Ecto neural progenitor cell (in vitro differentiated cells): ENCODE measurements at places on chromosomes 7 and 10.

- DNase-seq = no peak
Measured at GRCh38 chr7:106773228-106773627, 91.9 kb upstream of the PIK3CG start.

DNA sequence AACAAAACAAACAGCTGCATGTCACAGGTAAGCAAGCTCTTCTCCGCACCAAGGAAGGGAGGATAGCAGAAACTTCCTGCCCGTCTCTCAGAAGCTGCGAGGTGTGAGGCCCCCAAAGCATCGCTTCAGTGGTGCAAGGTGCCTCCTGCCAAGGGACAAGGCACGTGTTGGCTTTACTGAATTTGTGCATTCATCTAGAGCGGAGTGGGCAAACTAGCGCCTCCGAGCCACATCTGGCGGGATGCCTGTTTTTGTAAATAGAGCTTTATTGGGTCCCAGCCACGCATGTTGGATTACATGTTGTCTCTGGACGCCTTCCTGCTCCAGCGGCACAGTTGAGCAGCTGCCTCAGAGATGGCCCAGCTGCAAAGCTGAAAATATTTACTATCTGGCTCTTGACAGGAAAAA is 27.7 kb downstream of the PHYH start:
- DNase-seq = peak; percentile 47

DNA sequence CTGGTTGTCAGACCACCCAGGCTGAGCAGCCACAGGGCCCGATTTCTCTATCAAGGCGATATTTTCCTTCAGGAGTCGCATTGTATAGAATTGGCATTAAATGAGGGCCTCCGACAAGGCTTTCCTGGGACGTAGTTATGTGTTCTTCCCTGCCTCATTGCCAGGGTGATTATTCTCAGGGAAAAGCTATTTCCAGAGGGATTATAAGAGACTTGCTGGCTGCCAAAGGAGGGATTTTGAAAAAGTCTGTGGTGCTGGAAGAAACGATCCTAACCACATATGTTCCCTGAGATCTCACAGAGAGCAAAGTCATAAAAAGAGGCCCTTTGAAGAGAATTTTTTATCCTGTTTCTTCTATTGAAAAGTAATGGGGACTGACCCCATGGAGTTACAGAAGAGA is 27.7 kb upstream of the SDHAF3 start:
- DNase-seq = no peak

DNA sequence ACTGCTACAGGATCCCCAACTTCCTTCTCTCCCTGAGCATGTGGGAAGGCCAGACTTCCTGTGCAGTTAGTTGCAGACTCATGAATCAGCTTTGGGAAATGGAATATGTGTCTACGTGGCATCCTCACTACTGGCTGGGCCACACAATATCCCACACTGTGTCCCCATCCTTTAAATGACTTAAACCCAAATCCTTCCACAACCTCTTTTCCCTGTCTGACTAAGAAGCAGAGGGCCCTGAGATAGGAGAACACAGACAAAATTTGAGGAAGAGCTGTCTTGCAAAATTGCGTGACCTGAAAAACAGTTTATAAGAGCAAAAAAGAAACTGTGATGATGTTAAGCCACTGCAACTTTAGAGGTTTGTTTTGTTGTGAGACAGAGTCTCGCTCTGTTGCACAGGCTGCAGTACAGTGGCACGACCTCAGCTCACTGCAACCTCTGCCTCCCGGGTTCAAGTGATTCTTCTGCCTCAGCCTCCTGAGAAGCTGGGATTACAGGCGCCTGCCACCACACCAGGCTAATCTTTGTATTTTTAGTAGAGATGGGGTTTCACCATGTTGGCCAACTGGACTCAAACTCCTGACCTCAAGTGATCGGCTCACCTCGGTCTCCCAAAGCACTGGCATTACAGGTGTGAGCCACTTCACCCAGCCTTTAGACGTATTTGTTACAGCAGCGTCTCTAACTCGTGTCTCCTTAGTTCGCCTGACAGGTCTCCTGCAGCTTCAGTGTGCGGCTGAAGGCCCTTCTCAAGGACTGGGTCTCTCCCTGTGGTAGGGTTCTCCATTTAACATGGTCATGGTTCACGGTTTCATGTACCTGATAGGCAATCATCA is 46.9 kb upstream of the SFMBT2 start:
- no peak for DNase-seq

- no peak for DNase-seq
Measured at GRCh38 chr7:114851406-114852061, 70.4 kb upstream of the MDFIC start.

DNA sequence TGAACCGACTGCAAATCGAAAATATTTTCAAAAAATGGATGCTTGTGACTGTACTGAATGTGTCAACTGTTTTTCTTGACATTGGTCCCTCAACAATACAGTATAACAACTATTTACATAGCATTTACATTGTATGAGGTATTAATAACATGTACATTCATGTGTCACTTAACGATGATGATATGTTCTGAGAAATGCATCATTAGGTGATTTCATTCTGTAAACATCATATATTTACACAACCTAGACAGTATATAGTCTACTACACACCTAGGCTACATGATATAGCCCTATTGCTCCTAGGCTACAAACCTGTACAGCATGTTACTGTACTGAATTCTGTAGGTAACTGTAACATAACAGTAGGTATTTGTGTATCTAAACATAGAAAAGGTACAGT is 39.7 kb downstream of the SIRT1 start:
- no peak for DNase-seq

DNA sequence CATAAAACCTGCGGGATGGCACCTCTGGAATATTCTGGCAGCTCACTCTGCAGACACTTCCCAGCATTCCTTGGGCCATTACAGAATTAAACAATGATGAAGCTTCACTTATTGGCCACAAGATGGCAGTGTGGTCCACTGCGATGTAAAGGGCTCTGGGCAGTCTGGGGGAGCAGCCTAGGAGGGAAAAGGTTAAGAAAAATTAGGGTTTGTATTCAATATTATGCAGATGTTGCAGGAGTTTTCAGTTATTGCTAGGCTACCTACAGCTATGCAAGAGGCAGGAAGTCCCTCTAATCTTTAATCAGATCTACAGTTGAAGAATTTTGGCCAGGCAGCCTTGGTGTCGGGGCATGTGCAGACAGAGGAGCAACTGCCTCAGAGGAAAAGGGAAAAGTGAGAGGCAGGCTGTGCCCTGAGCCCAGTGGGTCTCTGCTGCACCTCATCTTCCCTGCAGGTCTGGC is 233.2 kb upstream of the PRSS1 start:
- no peak for DNase-seq

DNA sequence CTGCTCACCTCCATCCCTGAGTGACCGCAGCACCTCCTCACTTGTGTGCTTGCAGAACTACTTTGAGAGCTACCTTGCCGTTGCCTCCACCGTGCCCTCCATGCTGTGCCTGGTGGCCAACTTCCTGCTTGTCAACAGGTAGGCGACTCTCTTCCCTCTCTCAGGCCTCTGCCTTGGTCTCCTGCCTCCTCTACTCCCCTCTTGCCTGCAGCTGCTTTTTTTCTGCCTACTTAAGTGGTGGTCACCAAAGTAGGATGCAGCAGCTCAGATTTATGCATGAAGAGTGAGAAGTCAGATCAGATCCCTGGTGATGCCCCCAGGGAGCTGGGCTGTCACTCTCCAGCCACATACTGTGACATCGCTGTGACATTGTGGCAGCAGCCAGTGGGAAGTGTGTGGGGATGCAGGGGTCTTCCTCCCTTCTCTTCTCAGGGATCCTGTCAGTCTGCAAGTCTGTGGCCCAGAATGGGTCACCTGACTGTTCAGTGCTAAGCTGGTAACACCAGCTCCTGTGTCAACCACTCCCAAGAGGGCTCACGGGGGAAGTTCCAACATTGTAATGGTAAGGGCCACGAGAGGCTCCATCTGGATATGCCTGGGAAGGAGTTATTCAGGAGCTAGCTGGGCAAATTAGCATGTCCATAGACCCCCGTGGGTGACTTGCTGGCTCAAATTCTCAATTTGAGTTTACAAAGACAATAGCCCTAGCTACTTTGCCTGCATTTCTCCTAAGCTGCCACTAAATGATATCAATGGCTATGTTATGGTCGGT is 25.3 kb downstream of the SLC29A3 start:
- no peak for DNase-seq

- no peak for DNase-seq
Measured at GRCh38 chr7:158110034-158110590, 477.5 kb downstream of the PTPRN2 start.

DNA sequence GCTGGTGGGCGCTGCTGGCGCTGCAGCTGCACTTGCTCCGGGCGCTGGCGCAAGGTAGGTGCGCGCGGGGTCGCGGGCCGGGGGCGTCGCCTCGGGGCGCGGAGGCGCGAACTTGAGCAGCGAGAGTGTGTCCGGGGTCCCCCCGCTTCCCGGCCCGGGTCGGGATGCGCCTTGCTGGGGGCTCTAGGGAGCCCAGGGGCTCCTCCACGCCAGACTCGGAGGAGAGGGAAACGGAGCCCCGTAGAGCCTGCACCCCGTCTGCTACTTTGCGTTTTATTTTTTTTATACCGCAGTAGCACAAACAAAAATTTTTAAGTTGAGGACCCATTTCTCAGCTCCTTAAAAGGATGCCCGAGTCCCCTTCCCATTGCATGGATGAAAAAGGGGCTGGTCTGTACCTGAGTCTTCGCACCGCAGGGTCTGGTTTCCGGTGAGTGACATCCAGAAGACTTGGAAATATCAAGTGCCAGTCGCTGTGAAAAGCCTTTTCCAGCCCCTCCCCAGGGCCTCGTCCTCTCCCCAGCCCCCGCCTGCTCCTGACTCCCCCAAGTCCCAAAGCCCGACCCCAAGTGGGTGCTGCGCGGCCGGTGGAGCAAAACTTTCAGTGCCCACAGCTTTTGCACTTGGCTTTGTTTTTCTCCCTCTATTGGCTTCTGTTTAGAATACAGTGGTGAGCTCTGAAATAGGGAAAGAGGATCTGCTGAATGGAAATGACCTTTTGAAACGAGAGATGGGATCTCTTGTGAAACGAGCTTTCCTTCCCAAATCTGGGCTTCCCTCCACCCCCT is 973 bp downstream of the SDK1 start:
- DNase-seq = peak; percentile 56

DNA sequence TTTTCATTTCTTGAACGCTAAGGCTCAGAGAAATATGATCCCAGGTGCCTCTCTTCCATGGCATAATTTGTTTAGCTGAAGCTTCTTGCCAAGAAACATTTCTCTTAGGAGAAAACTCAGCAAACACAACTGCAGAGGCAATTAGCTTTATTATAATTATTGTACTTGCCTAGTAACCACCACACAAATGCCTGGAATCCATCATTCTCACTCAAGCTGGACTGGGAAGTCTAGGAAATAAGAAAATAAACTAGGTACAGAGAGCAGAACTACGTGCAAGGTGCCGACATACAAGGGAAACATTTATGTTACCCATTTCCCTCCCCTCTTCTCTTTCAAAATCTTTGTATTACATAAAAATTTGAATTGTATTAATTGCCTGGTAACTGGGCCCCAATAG is 15.1 kb downstream of the SLC35B4 start:
- no peak for DNase-seq

DNA sequence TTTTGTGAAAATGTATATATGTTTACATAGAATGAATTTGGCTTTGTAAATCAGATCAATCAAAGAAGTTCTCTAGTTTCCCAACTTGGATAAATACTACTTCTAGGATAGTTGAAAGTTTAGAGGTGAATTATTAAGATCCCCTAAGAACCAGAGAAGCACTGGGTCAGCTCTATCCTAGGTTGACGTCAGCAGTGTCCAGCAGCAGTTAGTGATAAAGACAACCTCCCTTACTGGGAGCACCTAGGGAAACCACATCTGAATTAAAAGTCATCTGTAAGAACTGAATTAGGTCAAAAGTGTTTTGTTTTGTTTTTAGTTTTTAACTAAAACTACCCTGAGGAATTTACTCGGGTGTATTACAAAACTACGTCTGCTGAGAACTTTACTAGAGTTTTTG is 178.0 kb downstream of the POLR1F start:
- DNase-seq = no peak
